ENCODE measurements at places on chromosomes 16 and 17.

DNA sequence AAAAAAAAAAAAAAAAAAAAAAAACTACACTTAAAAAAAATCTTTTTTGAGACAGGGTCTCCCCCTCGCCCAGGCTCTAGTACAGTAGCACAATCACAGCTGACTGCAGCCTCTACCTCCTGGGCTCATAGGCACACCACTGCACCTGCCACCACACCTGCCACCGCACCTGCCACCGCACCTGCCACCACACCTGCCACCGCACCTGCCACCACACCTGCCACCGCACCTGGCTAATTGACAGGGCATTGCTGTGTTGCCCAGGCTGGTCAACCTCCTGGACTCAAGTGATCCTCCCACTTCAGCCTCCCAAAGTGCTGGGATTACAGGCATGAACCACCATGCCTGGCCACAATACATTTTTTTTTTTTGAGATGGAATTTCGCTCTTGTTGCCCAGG, 17.6 kb upstream of the WDR45B start:
- DNase-seq: no peak

DNA sequence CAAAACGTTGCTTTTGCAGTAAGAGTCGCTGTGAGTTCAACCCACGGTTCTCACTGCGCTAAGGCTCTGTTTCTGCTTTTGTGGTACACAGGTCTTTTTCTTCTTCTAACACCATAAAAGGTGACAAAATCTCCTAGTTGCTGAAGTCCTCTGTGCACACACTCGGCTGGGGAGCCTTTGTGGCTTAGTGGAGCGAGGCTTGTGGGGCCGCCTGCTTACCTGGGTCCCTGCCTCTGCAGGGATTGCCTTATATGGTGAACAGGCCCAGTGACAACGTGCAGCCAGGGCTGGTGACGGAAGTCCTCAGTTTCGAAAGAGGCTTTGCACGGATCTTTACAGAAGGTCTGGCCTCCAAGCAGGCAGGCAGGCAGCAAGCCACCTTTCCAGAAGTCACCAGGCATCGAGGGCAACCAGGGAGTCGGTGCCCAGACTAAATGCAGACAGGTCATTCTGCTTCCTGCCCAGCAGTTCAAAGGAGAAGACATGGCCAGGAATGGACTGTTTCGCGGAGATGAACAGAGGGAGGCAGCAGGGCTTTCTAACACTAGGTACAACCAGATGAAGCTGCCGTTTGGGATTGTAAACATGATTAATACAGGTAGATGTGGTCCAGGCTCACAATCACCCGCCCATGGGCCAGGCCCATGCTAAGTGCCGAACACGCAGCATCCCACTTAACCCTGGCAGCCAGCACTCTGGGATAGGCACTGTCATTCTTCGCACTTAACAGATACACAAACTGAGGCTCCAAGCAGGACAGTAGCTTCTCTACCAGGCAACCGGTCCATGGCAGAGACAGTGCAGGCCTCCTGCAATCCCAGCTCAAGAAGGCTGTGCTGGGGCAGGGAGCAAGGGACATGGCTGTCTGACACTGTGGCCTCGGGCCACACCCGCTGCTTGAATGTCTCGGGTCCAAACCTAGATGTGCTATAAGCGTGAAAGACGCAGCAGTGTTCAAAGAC, 10.7 kb upstream of the MEAK7 start:
- no peak for DNase-seq

DNA sequence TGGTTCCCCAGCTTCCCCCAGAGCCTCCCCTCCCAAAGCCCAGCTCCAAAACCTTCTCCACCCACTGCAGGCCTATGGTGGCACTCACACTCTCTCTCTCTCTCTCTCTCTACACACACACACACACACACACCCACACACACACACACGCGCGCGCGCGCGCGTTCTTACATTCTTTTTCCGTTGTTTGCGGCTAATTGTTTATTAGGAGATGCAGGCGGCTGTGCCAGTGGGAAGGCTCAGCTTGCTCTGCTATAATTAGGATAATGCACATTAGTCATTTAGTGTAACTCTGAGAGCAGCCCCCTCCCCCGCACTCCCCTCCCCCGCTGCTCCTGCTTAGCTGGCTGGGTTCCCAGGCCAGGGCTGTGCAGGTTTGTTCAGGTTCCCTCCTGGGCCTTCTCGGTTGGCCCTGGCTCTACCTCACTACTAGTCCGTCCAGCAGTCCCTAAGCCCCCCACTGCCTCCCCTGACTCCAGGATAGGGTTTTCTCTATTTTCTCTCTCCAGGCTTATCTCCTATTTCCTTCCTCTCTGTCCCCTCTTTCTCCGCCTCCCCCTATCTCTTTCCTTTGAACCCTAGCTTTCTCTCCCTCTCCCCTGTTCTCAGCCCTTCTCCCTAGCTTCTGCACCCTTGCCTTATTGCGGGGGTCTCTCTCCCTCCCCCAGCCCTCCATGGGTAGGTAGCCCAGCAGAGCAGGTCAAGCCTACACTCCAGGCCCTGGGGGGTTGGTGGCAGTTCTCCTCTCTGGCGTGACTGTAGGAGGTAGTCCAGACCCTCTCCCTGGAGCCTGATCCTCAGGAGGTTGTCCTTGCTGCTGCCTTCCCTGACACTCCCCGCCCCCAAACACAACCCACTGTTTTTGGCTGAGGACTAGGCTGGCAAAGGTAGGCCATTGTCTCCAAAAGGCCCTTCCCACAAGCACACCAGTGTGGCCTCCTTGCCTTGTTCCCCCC, 34.0 kb downstream of the TMEM132E start:
- DNase-seq: no peak

- DNase-seq: no peak
These were observed 1.7 kb upstream of the COL1A1 start for GRCh38 chr17:50203086-50203485.

DNA sequence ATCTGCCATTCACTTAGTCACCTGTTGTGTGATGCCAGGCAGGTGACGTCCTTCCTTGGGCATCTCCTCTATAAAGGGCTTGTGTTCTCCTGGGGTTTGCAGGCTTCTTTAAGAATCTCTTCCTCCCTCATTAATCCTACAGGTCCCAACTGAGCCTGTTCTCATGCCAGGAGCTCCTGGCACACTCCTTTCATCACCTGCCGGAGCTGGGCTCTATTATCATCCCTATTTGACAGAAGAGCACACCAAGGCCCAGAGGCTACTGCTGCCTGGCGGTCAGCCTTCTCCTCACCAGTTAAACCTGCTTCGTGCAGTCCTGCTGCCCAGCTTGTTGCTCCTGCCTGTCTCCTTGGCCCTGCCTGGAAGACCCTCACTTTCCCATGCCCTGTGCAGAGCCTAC, 51.2 kb downstream of the RAI1 start:
- DNase-seq: no peak

GRCh38 chr17:386141-386876, 33.7 kb upstream of the RPH3AL start:
- DNase-seq: no peak

- DNase-seq: peak; percentile 96
These were observed 57.4 kb upstream of the MRTFB start for GRCh38 chr16:14013571-14014283.

- no peak for DNase-seq
These were observed 175.6 kb upstream of the IRX3 start for GRCh38 chr16:54462151-54462651.

DNA sequence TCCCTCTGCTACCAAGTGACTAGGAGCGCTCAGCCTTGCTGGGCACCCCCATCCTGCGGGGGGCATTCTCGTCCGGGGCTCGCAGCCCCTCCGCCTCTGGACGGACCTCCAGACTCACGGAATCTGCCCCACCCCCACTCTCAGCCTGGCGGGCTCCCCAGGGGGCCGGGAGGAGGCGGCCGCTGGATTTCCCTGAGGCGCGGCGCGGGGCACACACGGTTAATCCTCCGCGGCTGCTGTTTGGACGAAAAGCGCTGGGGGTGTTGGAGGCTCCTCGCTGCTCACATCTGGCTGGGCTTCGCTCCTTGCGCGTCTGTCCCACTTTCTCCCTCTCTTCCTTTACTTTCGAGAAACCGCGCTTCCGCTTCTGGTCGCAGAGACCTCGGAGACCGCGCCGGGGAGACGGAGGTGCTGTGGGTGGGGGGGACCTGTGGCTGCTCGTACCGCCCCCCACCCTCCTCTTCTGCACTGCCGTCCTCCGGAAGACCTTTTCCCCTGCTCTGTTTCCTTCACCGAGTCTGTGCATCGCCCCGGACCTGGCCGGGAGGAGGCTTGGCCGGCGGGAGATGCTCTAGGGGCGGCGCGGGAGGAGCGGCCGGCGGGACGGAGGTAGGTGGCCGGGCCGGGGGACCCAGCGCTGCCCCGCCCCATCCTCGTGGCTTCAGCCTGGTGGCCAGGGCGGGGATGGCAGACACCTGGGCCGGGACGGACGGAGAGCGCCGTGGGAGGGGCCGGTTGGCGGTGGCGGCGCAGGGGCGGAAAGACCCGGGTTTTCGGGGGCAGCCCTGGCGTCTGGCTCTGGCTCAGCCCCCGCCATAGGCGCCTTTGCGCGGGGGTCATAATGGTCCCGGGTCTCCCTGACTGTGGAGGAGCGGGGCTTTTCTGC, at the start of gene C1QTNF1:
Gene C1QTNF1 (plus strand): TSS at position 284 of the 886 bp plus-strand sequence. CDS start 19,800 bp downstream, outside the sequence.
- DNase-seq: no peak

GRCh38 chr16:85552980-85553435, 60.1 kb upstream of the GSE1 start:
- no peak for DNase-seq

- DNase-seq: no peak
These were observed 4.4 kb upstream of the LHX1 start for GRCh38 chr17:36932694-36933511.

- DNase-seq: no peak
These were observed 16.7 kb downstream of the ANKRD40 start for GRCh38 chr17:50690887-50691549.

- no peak for DNase-seq
These were observed 7.1 kb downstream of the CPNE7 start for GRCh38 chr16:89582614-89583196.

- DNase-seq: peak; percentile 4
These were observed 151.3 kb downstream of the C16orf95 start for GRCh38 chr16:87165885-87166284.

DNA sequence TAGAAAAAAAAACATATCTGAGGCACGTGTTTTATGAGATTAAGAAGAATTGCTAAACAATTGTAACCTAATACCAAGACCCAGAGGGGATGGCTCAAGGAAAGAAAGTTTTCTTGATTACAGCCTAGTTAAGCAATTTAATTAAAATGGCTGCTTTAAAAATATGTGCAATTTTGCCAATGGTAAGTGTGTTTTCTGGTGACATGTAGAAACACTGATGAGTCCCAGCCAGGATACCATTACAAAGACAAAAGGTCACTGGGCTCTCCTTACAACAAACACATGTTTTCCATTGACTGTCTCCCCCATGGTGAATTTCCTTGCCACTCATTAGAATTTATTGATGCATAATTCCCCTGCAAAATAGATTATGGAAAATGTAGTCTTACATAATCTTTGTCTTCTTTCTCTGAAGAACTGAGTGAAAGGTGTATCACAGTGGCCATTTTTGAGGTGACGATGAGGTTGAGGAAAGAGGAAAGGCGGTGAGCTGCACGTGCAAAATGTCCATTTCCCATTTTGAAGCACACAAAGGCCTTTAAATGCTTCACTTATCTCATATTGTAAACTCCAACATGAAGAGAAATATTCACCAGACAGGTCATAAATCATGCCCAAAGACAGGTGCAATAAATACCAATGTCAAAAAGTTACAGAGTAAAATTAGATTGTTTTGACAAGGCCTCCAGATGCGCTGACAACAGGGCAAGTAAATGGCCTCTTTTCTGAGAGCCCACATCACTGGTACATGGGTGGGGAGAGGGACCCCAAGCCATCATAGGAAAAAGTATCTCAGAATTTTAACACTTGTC, 696.9 kb downstream of the KCNJ2 start:
- DNase-seq: no peak

DNA sequence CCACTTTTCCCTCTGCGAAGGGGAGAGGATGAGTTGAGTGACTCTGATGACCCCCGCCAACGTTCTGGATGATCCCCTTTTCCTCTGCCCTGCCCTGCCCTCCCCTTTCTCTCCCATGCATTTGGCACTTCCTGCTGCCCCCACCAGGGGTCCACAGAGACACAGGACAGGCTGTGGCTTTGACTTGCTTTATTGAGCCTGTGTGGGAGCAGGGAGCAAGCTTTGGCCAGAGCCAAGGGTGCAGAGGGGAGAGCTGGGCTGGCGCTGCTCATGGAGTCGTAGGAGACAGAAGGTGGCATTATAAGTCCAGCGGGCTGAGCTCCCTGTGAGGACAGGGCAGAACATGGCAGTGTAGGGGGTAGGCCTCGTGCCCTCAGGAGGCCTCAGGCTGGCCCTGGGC, 1.6 kb downstream of the PPY start:
- no peak for DNase-seq

- DNase-seq: no peak
These were observed 44.2 kb upstream of the HNF1B start for GRCh38 chr17:37789021-37789565.

DNA sequence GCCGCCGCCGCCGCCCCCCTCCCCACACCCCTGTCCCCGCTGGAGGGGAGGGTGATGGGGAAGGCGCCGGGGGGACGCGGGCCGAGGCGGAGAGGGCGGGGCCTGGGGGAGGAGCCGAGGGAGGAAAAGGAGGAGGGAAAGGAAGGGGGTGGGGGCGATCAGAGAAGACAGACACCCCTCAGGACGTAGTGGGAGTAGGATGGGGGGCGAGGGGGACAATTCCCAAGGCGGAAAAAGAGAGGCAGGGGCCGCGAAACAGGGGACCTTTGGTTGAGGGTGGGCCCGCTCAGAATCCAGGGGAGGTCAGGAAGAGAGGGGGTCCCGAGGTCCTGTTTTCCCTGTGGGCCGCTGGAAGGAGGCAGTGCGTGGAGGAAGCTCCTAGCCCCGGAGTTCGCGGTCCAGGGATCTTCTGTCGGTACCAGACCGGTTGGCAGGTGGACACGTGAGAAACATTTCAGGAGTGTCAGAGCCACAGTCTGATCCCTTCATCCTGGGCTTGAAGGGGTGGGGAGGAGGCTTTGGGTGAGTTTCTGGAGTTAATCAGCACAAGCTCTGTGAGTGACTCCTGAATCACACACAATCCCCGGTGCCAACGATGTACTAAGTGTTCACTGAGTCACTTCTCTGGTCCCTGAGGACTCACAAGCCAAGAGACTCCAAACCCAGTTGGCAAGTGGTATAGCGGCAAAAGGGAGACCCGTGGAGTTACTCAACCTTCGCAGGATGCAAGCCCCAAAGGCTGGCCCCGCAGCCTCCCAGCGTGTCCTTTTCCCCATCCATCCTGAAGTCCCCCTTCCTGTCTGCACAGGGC, at the start of gene XYLT1:
Gene XYLT1 (minus strand): TSS at position 53 of the 811 bp plus-strand sequence. CDS start 164 bp downstream, outside the sequence.
- DNase-seq: no peak

DNA sequence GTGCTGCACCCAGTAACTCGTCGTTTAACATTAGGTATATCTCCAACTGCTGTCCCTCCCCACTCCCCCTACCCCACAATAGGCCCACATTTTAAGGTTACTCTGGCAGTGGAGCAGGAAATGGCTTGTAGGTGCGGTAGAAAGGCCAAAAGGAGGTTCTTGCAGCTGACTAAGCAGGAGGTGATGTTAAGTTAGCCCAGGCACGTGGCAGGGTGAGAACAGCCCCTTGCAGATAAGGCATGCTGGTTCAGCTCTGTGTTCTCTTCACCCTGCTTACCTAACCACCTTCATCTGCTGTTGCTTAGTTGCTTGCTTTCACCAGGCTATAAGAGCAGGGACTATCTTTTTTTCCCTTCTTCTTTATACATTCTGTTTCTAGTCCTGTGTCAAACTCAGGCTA, 1082.8 kb upstream of the RBFOX1 start:
- DNase-seq: no peak
